ENCODE measurements at places on chromosomes 1 and 21.

DNA sequence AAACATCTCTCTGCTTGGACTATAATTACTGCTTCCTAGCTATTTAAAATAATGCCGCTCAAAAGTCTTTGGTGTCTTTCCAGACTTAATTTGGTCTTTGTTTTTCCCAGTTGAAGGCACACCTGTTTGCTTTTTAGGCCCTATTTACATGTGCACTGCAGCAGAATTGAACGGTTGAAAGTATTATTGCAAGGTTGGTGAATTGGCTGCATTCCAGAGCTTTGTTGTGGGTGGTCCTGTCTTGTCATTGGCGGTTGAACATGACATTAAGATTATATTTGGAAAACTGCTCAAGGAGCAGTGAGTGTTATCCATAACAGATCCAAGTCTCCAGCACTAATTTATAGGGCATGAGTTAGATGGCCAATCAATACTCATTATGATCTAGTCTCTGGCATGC lies 656.3 kb downstream of the PTPRC start:
- no peak for DNase-seq

- DNase-seq, result no peak
Observed at GRCh38 chr1:30596891-30597290, 126.5 kb downstream of the MATN1 start.

DNA sequence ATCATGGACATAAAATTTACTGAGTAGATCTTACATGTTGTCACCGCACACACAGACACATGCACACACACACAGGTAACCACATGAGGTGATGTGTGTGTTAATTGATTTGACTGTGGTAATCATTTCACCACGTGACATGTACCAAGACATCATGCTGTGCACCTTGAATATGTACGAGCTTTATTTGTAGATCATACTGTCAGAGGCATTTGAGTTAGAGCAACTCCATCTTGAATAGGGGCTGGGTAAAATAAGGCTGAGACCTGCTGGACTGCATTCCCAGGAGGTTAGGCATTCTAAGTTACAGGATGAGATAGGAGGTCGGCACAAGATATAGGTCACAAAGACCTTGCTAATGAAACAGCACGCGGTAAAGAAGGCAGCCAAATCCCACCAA lies 31.7 kb upstream of the TRIM17 start:
- no peak for DNase-seq

GRCh38 chr1:226210571-226211176 lies 12.8 kb upstream of the MIXL1 start:
- DNase-seq, result no peak

GRCh38 chr21:35037384-35037765 lies 11.7 kb downstream of the RUNX1 start:
- no peak for DNase-seq

DNA sequence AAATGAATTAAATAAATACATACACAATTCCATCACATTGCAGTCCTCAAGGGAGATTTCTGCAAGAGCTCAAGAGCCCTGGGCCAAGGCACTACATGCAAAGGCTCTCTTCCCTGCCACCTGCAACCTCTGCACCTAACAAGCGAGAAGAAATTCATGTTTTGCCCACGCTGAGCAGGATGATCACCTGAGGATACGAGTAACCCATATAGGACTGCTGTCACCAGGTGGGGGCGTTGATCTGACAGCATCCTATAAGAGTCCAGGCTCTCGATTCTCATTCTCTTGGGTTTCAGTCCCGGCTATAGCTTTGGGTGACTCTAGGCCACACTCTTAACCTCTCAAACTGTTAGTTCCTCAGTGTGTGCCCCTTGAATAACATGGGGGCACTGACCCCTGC lies 18.7 kb upstream of the SPOCD1 start:
- no peak for DNase-seq

GRCh38 chr21:33027401-33028286 lies 1.9 kb downstream of the OLIG2 start:
- DNase-seq, result no peak

DNA sequence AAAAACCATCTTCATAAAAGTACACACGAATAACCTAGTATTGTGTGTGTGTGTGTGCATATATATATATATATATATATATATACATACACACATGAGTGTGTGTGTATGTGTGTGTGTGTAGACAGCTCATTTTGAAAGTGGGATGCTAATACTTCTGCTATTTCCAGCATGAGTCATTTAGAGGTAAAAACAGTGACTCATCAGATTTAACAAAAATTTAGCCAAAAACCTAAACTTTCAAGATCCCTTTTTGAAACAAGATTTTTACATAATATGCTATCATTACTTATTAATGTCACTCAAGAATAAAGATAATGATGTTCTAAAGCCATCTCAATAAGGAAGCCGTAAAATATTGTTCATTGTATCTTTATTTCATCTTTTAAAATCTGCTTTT lies 35.6 kb upstream of the ADGRL4 start:
- DNase-seq, result peak; percentile 36

- peak; percentile 62 for DNase-seq
Observed at GRCh38 chr1:91877574-91878208, 8.3 kb downstream of the TGFBR3 start.

- no peak for DNase-seq
Observed at GRCh38 chr21:15140321-15141019, 75.7 kb upstream of the NRIP1 start.

- DNase-seq, result peak; percentile 32
Observed at GRCh38 chr1:165773324-165773965, 4.8 kb upstream of the TMCO1 start.

- no peak for DNase-seq
Observed at GRCh38 chr1:228830954-228831481, 95.7 kb downstream of the RHOU start.

GRCh38 chr1:234967121-234967520 lies 161.5 kb downstream of the TOMM20 start:
- no peak for DNase-seq

DNA sequence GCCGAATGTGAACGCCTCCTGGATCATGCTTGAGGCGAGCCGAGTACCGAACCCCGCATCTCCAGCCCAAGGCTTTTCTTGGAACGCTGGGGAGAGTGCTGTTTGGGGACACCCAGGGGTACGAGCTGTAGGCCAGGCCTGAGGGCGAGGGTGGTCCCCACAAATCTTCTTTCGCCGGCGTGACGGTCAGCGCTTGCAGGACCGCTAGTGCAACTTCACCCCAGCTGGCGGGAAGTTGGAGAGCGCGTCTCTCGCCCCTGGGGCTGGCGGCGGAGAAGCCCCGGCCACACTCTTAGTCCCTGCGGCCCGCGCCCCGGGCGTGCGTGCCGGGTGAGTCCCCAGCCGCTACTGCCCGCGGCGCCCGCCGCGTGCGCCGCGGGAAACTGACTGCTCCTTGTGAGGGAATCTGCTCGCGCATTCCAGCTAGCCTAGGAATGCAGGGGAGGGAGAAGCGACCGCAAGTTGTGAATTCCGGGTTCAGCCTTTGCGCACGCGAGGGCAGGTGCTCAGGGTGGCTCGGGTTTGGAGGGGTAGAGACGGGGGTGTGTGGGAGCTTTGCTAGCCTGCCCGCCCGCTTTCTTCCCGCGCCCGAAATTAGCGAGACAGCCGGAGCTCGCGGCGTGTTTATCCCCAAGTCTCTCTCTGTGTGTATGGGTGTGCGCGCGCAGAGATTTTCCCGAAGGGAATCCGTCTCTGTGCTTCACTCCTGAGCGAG lies 884 bp downstream of the LHX4 start:
- DNase-seq, result no peak

GRCh38 chr1:200912737-200913407 lies 18.2 kb downstream of the INAVA start:
- no peak for DNase-seq

GRCh38 chr1:15345705-15346345 lies 63.9 kb upstream of the EFHD2 start:
- no peak for DNase-seq

DNA sequence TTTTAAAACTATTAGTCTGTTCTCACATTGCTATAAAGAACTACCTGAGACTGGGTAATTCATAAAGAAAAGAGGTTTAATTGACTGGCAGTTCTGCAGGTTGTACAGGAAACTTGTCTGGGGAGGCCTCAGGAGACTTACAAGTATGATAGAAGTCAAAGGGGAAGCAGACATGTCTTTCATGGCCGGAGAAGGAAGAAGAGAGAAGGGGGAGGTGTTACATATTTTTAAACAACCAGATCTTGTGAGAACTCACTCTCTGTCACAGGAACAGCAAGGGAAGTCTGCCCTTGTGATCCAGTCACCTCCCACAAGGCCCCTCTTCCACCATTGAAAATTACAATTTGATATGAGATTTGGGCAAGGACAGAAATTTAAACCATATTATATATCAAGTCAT lies 55.9 kb downstream of the CLIC4 start:
- DNase-seq, result no peak

DNA sequence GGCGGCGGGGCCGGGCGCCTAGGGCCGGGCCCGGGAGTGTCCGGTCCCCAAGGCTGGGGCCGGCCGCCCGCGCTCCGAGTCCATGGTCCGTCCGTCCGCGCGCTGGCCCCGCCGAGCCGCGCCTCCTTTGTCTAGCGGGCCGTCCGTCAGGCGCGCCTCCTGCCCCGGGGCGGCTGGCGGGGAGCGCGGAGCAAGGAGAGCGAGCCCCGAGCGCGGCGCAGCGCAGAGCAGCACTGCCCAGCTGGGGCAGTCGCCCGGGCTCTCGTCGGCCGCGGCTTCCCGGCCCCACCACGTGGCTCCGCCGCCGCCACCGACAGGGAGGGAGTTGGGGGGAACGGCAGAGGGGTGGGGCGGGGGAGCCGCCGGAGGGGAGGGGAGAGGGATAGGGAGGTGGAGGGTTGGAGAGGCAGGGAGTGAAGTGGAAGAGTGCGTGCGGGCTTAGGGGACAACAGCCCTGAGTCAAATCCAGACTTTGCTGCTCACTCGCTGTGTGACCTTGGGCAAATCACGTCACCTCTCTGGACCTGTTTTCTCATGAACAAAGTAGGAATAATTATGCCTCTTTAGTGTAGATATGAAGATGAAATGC lies at the start of gene NKAIN1:
Gene NKAIN1, minus strand, starts transcription at position 235 of the 589 bp plus-strand sequence. CDS start 340 bp downstream, outside the sequence.
- no peak for DNase-seq

DNA sequence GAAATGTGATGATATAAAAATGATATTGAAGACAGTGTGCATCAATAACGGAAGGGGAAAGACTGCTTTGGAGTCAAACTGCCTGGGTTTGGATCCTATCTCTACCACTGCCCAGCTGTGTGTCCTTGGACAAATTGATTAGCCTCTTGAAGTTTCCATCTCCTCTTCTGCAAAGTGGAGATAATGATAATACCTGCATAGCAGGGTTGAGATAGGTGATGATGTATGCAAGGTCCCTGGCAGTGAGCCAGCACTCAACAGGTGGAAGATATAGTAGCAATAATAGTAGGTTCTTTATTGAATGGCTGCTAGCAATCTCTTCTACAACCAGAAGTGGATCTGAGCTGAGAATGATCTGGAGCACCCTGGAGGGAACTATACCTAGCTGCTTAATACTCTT lies 166.7 kb downstream of the MIS18A start:
- DNase-seq, result no peak

DNA sequence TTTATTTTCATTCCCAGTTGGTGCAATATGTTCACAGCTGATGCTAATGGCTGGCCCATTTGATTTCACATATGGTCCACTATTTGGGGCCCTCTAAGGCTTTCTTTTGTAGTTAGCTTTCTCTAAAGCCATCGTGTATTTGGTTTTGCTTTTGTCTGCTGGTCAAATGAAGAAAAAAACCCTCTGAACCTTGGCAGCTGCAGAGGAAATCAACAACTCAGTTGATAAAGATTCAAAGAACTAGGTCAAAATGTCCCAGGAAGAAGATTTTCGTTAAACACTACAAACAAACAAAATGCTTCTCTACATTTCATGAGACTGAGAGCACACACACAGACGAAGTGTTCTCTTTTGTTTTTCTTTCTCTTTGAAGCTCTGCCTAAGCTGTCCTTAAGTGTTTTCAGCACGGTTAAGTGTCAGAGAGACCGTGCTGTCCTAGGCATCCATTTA lies 655.0 kb downstream of the RWDD3 start:
- DNase-seq, result no peak

DNA sequence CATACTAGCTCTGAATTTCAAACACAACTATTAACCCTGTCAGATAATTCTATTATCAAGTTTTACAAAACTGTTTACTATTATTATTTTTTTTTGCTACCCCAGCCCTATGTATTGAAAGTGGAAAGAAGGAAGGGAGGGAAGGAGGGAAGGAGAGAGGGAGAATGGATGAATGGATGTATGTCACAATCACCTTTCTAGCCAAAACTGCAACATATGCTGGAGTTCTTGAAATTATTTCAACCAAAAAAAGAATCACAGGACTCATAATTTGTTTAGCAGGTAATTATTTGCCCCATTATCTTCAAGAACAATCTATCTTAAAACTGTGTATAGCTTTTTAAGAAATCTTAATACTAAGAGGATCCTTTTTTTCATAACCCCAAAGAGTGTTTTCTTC lies 5.4 kb downstream of the NRIP1 start:
- no peak for DNase-seq

DNA sequence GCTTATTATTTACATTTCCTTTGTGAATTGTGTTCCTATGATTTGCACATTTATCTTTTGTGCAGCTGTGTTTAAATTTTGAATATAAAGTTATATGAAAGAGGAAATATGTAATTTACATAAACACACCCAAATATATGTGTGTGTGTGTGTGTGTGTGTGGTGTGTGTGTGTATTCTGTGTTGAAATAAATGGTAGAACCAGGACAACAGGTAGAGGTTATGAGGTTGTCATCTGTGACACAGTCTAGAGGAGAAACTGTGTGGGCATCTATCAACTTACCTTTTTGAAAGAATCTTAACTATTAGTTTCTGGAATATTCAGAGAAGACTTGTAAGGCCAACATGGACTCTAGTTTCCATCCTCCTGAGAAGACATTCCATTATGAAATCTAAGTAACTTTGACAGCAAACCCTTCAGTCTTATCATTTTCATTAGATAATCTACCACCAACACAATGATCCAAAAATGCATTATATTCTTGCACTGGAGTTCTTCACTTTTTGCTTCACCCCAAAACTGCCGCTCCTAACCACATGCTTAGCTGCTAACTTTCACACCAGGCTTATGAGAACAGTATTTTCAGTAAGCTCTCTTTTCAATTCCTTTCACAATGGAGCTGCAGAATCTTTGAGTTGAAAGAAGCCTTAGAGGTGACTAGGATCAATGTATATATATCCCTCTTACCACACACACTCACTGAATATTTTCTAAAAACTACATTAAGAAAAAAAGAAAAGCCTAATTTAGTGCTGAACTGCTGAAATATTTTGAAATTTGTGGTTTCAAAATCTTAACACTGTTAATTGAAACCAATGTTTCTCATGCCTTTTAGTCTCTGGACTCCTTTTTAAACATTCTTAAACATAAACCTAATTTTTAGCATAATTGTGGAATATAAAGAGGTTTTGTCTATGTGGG lies 21.8 kb downstream of the PTPRC start:
- DNase-seq, result no peak
